ENCODE measurements at places on chromosomes 6 and 20. TPM values are rescaled to one million over a fixed set of nuclear protein-coding genes. Genes with fewer than 3 reads are reported as not detected.

The CAP2 gene
- total RNA-seq: 56.3 TPM

The APCDD1L gene
- total RNA-seq: 2.1 TPM

The MATN4 gene
- total RNA-seq: 0.58 TPM

The ENPP4 gene
- total RNA-seq: 35.4 TPM

The SLC22A7 gene
- not detected for total RNA-seq

The SLC22A3 gene
- 8.2 TPM for total RNA-seq

Measured in muscle of leg (tissue), 16 donors.